ENCODE measurements at places on chromosomes 1 and 21.

DNA sequence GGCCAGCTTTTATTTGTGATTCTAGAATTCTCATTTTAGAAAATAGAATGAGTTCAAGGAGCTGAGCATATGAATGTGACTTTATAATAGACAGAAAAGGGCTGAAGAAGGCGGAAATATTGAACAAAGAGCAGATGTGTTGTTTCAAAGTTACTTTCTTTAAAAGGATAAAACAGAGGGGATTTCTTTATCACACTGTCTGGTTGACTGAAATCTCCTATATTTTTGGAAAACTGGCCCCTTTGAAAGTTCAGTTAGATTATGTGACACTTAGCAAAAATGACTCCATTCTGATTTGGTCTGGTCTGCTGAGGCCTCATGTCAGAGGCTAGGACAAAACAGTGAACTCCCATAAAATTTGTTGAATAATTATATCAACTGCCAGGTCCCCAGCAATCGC lies 46.4 kb upstream of the DNAH14 start:
- DNase-seq = no peak

DNA sequence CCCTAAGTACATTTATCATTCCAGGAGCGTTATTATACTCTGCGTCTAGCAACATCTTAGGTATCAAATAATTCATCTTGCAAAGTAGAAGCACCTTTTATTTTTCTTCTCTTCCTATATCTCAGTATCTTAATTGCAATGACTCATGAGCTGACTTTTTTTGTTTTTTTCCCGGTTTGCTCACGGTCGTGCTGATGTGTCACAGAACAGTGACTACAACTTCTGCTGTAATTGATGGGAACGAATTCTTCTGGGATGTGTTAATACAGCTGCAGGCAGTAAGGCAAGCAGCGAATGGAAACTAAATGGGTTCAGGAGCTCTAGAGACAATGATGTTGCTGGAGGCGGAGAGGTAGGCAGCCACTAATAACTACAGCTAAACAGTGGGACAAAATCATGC lies 89.8 kb upstream of the TMPRSS15 start:
- no peak for DNase-seq

DNA sequence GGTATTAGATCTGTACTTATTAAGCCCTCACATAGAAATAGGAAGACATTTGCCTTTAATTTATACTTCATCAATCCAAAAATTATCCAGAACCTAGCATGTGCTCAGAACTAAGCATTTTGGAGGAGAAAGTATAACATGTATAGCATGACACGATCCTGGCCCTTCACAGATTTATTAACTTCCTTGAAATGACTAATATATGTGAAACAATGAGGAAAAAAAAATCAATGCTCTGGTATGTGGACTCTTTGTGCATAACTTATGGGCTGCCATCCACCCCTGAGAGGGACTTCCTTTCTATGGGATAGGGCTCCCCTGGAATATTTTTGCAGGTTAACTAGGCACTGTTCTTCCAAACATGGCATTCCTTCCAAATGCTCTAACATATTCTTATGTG lies 36.6 kb downstream of the CCDC185 start:
- no peak for DNase-seq

DNA sequence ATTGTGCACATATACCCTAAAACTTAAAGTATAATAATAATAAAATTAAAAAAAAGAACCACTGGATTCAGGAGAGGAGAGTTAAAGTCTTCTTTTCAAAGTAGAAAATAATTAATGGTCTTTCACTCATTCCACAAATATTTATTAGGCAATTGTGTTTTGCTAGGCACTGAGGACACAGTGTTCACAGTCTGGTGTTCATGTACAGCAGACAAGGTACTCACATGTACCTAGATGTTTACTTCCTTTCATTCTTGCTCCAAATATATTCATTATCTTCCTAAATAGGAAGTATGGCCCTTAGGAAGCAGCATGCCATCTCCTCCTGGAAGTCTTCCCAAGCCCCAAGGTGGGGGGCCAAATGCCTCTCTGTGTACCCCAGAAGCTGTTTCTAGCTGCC lies 265.0 kb downstream of the NPHP4 start:
- DNase-seq = no peak

DNA sequence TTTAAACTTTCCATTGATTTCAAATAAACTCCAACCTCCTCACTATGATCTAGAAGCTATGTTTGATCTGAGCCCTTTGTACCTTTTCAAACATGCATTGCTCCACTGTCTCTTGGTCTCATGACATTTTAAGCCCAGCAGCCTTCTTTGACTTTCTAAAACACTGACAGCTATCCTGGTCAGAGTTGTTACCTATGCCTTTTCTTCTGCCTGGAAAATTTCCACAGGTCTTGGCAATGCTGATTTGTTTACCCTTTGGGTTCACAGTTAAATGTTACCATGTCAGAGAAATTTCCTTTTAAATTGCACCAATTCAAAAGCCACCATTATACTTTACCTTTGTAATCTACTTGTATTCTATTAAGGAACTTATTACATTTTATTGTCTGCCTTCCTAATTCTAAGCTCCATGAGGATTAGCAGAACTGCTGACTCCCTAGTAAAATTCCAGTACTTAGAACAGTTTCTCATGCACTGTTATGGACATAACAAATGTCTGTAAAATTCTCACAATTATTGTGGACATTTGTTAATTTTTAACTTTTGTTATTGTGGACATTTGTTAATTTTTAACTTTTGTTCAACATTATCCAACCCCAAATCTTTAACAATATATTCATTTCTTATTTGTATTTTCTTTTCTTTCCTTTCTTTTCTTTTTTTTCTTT lies 1064.4 kb downstream of the NCAM2 start:
- DNase-seq = no peak
